ENCODE measurements at places on chromosomes 1 and 21. TPM values are rescaled to one million over a fixed set of nuclear protein-coding genes. Genes with fewer than 3 reads are reported as not detected.

Gene RHBDL2
- 1.3 TPM for polyA plus RNA-seq

GRCh38 chr1:37255868-37256267 is 218.5 kb upstream of the ZC3H12A start:
- DNase-seq: no peak

- DNase-seq: no peak
Measured at GRCh38 chr1:113103048-113103447, 30.1 kb downstream of the LRIG2 start.

DNA sequence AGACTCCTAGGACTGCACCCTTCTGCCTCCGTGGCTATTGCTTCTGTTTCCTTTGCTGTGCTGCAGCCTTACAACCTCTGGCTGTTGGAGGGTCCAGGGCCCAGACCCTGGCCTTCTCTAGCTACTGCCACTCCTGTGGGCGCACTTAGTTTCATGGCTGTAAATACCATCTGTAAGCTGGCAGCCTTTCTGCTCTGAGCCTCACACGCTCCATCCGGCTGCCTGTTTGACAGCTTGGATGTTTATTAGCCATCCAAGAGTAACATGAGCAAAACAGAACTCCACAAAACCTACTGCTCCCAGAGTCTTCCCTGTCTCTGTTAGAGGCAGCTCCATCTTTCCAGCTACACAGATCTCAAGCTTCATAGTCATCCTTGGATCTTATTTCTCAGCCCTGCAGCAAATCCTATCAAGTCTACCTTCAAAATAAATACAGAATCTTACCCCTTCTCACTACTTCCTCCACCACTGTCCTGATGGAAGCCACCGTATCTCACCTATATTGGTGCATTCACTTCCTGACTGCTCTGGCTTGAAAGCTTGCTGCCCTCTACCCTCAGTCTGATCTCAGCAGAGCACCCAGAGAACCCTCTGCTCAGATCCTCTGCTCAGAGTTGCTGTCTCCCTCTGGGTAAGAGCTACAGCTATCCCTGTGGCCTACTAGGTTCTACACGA is 19.1 kb downstream of the SLC25A33 start:
- no peak for DNase-seq

GRCh38 chr1:246254854-246255253 is 252.2 kb downstream of the SMYD3 start:
- DNase-seq: no peak

GRCh38 chr1:245715970-245716369 is 561.2 kb downstream of the KIF26B start:
- DNase-seq: no peak

- DNase-seq: no peak
Measured at GRCh38 chr1:78526496-78526895, 35.7 kb downstream of the PTGFR start.

Gene HTR6
- polyA plus RNA-seq: not detected

- no peak for DNase-seq
Measured at GRCh38 chr1:39759436-39759726, 11.8 kb downstream of the OXCT2 start.

DNA sequence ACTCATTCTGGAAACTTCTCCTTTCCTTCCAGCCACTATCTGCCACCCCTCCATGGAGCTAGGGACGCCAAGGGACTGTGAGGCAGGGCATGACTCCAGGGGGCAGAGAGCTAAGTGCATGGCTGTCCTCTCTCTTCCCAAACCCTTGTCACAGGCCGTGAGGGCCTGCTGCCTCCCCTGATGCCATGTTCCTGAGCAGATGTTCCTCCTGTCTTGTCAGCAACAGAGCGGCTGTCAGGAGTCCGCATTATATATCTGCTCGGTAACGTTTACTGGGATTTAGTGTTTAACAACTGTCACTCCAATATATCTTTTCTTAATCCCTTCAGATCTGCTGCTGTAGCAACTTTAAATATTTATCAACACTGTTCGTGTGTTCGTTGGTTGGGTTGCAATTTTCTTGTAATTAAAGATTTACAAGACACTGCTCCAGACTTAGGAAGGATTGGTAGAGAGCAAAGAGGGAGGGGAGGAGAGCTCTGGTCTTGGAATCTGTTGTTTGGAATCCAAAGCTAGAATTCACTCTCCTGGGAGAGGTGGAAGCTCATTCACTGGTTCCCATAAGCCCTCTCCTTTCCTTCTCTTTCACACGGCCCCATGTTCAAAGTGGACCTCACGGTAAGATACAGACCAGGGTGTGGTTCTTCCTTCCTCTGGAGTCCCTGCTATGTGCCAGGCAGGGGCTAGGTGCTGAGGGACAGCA is 76.2 kb downstream of the MDM4 start:
- DNase-seq: no peak

Gene CFAP126
- 9.2 TPM for polyA plus RNA-seq

Gene NR5A2
- 8.9 TPM for polyA plus RNA-seq

Gene RHD
- 2.9 TPM for polyA plus RNA-seq

Gene INKA2
- polyA plus RNA-seq: 3.7 TPM

GRCh38 chr1:232179896-232180778 is 449.8 kb downstream of the SIPA1L2 start:
- no peak for DNase-seq

GRCh38 chr1:223313415-223313754 is 50.6 kb downstream of the SUSD4 start:
- DNase-seq: no peak

GRCh38 chr1:234089396-234089795 is 184.9 kb downstream of the SLC35F3 start:
- no peak for DNase-seq

Gene TMOD4
- polyA plus RNA-seq: 3.1 TPM

GRCh38 chr1:44798481-44799365 is 1.5 kb upstream of the PLK3 start:
- no peak for DNase-seq

DNA sequence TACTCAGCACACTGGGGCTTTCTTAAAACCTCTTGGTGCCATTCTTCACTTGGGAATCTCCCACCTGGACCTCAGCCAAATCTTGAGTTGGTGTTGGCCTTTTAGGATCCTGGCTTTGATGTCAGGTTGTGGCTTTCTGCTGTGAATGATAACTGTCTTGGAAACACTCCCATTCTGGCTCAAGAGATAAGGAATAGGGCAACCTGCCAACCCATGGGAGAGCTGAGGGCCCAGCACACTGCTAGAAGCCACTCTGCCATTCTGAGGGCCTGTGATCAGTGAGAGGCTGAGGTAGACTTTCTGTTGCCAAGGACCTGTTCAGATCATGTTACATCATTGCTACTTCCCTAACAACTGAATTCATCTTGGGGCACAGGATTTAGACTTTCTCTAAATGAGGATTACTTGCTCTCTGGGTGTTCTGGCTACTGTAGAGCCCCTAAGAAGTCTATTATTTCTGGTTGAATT is 45.8 kb downstream of the TTC39A start:
- peak; percentile 67 for DNase-seq

DNA sequence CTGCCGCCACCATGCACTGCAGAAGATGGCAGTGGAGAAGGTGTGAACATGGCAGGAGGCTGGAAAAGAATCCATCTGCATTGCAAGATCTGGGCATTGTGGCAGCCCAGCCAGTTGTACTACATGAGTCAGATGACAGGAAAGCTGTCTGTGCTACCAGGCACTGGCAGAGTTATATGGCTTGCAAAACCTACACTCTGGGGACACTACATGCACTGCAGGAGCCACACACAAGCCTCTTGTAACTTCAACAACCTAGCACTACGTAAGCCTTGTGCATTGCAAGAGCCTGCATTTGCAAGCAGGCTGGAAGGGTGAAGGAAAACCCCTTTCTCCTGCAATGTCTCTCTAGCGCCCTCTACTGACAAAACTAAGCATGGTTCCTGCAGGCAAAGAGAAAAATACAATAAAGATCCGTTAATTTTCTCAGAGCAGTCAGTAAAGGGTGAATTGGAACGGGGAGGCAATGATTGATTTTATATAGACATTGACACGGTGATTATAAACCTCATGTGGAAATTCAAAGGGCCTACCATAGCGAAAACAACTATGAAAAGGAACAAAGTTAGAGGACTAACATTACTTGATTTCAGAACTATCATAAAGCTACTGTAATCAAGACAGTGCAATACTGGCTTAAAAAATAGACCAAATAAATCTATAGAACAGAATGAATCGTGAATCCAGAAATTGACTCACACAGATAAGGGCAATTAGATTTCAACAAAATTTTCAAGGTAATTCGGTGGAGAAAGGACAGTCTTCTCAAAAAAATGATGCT is 26.2 kb upstream of the DYNLT5 start:
- peak; percentile 45 for DNase-seq

Gene KDM5B
- polyA plus RNA-seq: 121 TPM

DNA sequence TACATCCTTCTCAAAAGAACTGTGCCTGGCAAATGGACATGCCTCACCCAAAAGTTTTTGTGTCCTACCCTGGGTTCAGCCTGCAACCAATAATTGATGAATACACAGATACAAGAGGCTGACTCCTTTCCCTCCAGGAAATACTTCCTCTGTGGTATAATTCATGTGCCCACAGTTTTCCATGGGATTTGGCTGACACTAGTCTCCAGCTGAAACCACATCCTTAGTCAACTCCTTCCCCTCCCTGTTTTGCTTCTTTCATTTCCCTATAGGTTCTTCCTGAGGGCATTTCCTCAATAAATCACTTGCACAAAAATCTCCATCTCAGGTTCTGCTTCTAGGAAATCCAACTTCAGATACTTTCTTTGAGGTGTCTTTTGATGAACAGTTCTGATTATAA is 436.6 kb upstream of the C1orf87 start:
- DNase-seq: no peak

DNA sequence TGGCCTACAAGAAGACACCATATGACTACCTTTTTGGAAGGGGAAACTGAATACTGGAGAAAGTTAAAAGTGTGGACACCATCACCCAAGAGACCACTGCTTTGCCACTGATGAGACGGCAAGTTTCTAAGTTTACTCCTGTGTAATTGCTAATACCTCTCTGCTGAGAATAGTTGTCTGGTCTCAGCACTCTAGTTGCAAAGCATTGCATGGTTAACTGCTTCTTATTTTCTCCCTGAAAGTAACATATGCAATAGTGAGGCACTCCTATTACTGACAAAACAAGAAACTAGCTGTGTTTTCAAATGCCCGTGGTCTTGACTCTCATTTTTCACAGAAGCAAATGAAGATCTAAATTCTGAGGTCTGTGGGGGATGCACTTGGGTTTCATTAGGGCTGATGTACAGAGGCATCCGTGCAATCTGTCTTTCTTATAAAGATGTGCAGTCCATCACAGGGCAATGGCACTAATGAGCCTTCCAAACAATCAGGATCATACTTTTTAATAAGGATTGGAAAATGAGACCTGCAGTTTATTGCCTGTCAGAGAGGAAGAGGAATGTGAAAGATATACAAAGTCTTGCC is 62.9 kb downstream of the IFI44 start:
- no peak for DNase-seq

DNA sequence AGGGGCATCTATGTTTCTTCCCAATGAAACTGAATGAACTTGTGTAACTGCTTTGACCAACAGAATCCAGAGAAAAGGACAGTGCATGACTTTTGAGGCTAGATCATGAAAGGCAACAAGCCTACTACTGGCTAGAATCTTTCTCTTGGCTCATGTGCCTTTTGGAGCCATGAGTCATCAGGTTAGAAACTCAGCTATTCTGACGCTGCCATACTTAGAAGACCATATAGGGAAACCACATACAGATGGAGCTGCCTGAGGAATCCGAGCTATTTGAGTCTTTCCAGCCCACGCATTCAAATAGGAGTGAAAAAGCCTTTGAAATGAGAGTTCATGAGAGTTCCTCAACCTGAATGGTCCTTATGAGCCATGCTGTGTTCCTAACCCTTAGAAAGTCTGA is 738.5 kb upstream of the CHRM3 start:
- no peak for DNase-seq

DNA sequence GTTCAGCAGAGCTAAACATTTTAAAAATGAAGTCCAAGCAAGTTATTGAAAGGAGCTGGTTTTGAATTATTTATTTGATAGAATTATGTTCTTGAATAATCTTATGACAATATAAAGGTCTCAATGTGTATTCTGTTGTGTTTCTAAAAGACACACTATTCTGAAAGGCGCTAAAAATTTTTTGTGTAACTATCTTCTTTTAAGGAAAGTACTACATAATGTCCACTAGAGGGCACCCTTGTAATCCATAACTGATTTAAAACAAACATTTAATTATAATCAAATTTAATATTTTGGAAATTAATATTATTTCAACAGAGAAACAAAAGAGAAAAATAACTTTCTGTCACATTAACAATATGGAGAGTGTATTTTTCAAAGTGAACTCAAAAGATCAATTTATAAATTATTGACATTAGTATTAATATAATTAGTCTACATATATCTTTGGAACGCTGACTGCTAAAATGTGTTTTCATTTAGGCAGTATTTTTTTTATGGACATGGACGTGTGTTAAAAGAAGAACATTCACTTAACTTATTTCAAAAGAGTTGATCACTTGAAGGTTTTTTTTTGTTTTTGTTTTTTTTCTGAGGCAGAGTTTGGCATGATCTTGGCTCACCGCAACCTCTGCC is 248.4 kb downstream of the DENND1B start:
- DNase-seq: no peak

Gene CHI3L1
- polyA plus RNA-seq: 0.90 TPM

DNA sequence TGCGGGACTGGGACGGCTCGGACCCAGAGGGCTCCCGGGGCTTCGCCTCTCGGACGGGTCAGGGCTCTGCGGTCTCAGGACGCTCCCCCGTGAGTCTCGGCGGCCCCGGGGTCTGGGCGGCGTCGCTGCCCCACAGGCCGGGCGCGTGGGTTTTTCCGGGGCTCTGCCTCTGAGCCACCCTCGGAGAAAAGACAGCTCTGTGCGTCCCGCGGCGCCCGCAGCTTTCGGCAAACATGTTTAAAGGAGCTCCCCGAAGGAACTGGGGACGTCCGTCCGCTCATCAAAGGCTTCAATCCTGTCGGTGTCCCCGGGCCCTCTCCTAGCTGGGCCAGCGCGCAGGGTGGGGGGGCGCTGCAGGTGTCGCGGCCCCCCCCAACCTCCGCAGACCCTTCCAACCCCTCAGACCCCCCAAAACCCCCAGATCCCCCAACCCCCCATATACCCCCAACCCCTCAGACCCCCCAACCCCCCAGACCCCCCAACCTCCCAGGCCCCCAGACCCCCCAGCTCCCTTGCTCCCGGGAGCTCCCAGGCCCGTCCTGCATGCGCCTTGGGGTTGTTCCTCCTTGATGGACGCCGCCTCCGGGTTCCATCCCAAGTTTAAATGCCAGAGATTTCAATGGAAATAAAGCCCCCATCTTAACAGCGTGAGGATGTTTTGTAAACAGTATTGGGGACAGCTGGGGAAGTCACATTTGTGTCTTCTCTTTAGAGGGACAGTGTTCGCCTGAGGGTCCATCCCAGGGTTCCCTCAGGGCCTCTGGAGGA is 996 bp upstream of the C1orf159 start:
- DNase-seq: no peak

Gene ELAPOR1
- 8.2 TPM for polyA plus RNA-seq

- peak; percentile 32 for DNase-seq
Measured at GRCh38 chr1:246161626-246162025, 345.5 kb downstream of the SMYD3 start.

GRCh38 chr1:189432753-189433152 is 1044.9 kb downstream of the BRINP3 start:
- DNase-seq: no peak

GRCh38 chr1:178409541-178409940 is 87.2 kb downstream of the CLEC20A start:
- no peak for DNase-seq

All from right lung (tissue), 10 donors.